Activated T-helper 9 cell treated with anti-CD3 and anti-CD28 coated beads, Interleukin-2, amount 50 U/mL, for 16 hours (primary cell): ENCODE measurements at places on chromosomes 16 and 17.
A peak's percentile ranks its signal among the peaks of the same experiment; 100 is the strongest.

- DNase-seq: no peak
These were observed 5.7 kb downstream of the GOSR2 start for GRCh38 chr17:46928467-46929261.

DNA sequence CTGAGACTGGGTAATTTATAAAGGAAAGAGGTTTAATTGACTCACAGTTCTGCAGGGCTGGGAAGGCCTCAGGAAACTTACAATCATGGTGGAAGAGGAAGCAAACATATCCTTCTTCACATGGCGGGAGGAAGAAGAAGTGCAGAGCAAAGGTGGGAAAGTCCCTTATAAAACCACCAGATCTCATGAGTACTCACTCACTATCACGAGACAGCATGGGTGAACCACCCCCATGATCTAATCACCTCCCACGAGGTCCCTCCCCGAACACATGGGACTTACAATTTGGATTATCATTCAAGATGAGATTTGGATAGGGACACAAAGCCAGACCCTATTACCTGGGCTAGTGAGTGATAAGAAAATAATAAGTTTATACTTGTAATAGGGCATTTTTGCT, 70.6 kb upstream of the HS3ST2 start:
- DNase-seq: no peak

GRCh38 chr16:48143812-48144368, 11.9 kb downstream of the ABCC12 start:
- no peak for DNase-seq

GRCh38 chr16:50830698-50831097, 88.8 kb downstream of the CYLD start:
- no peak for DNase-seq

- no peak for DNase-seq
These were observed 63.5 kb upstream of the TEX2 start for GRCh38 chr17:64326420-64327054.

- peak; percentile 77 for DNase-seq
These were observed at the start of gene HID1 for GRCh38 chr17:74972107-74972972. Gene HID1 (minus strand): TSS chr17:74972759. CDS start chr17:74972656, 103 bp downstream.

GRCh38 chr16:69936252-69936651, 14.9 kb upstream of the CLEC18A start:
- no peak for DNase-seq

- no peak for DNase-seq
These were observed 16.4 kb downstream of the PIMREG start for GRCh38 chr17:6460531-6461161.

DNA sequence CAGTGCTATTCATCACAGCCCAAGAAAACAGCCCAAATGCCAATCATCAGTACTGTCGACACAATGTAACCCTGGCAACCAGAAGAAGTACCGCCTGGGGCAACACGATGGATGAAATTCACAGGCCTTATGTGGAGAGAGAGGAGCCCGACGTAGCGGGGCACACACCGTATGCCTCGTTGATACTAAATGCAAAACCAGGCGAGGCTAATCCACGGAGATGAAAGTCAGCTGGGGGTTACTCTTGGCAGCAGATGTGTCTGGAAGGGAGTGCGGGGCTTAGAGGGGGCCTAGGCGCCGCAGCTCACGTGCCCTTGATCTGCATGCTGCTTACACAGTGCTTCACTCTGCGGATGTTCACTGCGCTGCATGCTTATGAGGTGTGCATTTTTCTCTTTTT, 29.8 kb downstream of the ITGAE start:
- no peak for DNase-seq

DNA sequence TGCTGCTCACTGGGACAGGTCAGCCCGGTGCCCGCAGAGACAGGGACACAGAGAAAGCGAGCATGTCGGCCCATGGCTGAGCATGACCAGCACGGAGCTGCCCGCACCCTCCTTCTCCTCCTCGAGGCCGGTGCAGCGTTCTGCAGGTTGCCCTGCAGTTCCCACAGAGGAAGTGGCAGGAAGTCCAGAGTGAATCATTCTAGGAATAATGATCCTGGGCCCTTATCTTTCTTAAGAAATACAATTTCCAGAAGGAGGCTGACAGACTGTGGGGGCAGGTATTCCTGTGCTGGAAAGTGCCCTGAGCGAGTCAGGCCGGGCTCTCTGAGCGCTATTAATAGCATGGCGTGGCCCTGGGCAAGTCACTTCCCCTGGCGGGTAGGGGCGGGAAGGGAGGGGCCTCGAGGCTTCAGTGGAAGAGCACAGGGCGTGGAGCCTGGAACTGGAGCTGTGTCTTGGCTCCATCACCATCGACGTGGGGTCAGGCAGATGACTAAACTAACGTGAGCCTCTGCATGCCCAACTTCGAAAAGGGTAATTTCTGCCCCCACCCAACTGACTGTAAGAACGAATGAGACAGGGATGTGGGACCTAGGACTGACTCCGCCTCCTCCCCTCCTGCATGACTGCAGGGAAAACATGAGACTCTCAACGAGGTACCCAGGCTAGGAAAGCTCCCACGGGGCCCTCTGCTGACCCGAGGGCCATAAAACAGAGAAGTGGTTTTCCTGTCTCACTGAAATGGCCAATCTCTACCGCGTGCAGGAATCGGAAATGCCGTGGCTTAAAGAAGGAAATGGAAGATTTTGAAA, 9.8 kb downstream of the TMEM204 start:
- peak; percentile 45 for DNase-seq

GRCh38 chr16:11302977-11303376, 21.8 kb upstream of the PRM1 start:
- DNase-seq: no peak

GRCh38 chr16:4272114-4272956, 488 bp downstream of the TFAP4 start:
- no peak for DNase-seq

- DNase-seq: no peak
These were observed 4.2 kb downstream of the SLX4 start for GRCh38 chr16:3607161-3607560.

DNA sequence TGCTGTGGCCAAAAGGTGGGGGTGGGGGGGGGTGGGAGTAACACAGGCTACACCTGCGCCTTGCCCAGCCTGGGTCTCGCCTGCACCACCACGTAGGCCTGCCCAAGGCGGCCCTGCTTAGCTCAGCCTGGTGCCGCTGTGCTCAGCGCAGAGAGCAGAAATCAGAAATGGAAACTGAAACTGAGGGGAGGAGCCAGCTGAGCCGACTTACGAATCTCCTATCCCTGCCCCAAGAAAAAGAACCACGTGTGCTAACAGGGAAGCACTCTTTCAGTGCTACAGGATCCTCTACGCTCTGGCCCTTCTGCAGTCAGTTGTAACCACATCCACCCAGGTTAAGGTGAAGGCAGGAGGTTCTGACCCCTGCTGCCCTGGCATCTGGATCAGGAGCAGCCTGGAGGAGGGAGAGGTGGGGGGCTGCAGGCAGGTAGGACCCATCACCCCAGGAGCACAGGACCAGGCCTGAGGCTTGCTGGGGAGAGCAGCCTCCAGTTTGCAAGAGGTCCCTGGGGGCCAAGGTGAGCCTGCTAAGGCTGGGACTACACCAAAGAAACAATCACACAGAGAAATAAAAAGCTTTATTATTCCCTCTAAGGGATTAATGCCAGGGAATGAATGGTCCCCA, at the start of gene DHX58:
TSS of gene DHX58 (minus strand) at position 163 of the 625 bp plus-strand sequence. CDS start 822 bp downstream, outside the sequence.
- DNase-seq: peak; percentile 58

DNA sequence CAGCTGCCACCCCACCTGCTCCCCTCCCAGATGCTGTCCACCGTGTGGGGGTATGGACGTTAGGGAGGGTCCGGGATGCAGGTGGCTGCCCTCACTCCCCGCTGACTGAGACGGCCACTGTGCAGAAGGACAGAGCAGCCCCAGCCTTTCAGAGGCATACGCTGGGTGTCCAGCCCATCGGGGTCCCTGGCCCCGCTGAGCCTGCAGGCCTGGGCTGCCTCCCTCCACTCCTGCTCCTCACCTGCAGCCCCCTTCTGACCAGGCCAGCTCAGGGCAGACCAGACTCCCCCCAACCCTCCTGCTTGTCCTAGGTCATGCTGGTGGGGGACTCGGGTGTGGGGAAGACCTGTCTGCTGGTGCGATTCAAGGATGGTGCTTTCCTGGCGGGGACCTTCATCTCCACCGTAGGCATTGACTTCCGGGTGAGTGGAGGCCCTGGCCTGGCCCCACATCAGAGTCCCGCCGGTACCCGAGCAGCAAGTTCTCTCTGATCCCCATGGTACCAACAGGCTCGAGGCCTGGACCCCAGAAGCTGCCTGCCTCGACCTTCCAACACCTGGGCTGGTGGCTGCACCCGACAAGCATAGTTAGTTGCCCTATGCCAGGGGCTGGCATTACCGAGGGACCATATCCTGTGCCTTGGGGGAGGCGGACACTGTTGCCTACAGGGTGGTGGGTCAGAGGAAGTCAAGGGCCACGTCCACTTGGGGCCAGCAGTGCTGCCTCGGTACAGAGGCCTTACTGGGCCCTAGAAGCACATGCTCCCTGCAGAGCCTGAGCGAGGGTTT, 1.4 kb downstream of the RAB26 start:
- no peak for DNase-seq

DNA sequence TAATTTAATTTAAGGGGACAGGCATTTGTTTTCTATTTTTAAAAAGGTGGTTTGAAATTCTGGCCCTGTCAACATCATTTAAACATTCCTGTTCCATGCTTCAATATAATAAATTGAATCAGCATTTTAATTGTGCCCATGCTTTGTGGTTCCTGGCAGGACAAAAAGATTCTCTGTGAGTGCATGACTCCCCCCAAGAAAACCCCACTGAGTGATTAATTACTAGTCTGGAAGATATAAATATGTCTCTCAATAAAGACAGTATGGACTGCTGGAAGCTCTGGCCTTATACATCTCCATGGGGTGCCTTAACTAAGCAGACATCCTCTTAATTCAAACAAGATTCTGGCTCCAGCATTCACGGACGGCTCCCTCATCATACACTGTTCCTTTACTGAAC, 95.0 kb upstream of the PSMD7 start:
- no peak for DNase-seq

- DNase-seq: no peak
These were observed 28.8 kb upstream of the ABCC11 start for GRCh38 chr16:48276102-48276501.

GRCh38 chr17:44352828-44353671, 7.9 kb downstream of the GRN start:
- DNase-seq: no peak

DNA sequence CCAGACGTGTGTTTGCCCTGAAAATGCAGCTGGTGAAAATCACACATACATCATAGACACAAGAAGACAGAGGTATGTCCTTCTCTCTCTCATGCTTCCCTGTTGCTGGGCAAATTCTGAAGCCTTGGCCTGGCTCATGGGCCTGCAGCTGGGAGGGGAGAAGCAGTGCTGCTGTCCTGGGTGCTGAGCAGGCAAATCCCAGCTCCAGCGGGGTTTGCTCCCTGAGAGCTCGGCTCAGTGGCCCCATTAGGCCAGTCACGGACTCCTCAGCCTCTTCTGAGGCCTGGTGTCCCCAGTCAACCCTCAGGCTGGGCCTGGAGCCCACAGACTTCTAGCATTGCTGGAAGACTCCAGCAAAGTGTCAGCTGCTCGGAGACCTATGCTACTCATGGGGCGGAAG, 11.7 kb downstream of the RHBDL3 start:
- DNase-seq: no peak

DNA sequence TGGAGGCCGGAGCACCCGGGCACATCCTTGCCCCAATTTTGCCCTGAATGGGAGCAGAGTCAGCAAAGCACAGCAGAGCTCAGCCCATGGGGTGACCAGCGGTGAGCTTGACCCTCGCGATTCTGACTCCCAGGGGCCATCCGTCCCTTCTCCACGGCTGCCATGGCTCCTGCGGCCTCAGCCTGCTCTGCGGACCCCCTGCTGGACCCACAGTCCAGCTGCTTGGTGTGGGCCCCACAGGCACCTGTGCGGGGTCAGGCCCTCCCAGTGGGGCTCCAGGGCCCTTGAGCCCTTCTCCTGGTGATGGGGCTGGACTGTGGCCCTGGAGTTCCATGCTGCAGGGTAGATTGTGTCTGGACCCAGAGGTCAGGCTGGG, 144.2 kb downstream of the ENGASE start:
- DNase-seq: no peak

- DNase-seq: peak; percentile 64
These were observed 124.1 kb upstream of the TNRC6C start for GRCh38 chr17:77834170-77835115.
